Bronchial epithelial cell (primary cell): ENCODE measurements at places on chromosomes 6 and 20. TPM values are rescaled to one million over a fixed set of nuclear protein-coding genes. Genes with fewer than 3 reads are reported as not detected.

The KCNQ2 gene
- not detected in 2 replicates for total RNA-seq

The DUSP15 gene
- total RNA-seq: not detected in 2 replicates

DNA sequence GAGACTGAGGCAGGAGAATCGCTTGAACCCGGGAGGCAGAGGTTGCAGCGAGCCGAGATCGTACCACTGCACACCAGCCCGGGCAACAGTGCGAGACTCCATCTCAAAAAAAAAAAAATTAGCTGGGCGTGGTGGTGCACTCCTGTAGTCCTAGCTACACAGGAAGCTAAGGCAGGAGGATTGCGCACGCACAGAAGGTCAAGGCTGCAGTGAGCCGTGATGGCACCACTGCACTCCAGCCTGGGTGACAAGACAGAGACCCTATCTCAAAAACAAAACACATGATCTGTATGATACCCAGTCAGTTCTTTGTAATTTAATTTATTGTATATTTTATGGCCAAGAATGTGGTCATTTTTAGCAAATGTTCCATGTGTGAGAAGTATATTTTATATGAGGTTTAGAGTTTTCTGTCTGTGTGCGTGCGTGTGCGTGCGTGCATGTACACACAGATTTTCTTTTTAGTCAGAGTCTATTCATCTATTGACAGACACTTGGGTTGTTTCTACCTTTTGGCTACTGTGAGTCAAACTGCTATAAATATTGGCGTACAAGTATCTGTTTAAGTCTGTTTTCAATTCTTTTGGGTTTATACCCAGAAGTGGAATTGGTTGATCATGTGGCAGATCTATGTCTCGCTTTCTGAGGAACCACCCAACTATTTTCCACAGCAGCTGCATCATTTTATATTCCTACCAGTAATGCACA is 22.2 kb upstream of the MYL9 start:
- no peak for DNase-seq

GRCh38 chr6:2209226-2209809 is 36.1 kb downstream of the GMDS start:
- peak; percentile 69 for DNase-seq

GRCh38 chr6:56644366-56644765 is 1.7 kb upstream of the DST start:
- DNase-seq: no peak

DNA sequence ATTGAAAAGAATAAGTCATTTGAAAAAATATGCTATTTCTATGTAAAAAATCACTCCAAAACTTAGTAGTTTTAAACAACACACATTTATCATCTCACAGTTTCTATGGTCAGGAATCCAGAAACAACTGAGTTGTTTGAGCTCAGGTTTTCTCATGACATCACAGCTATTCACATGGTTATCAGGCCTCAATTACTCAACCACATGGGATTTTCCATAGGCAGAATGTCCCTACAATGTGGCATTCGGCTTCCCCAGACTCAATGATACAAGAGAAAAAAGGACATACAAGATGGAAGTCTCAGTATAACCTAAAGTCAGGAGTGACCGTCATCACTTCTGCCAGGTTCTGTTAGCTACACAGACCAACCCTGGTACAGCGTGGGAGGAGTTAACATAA is 3.4 kb upstream of the SLC35D3 start:
- no peak for DNase-seq

GRCh38 chr20:4050203-4050980 is 35.0 kb upstream of the RNF24 start:
- no peak for DNase-seq

DNA sequence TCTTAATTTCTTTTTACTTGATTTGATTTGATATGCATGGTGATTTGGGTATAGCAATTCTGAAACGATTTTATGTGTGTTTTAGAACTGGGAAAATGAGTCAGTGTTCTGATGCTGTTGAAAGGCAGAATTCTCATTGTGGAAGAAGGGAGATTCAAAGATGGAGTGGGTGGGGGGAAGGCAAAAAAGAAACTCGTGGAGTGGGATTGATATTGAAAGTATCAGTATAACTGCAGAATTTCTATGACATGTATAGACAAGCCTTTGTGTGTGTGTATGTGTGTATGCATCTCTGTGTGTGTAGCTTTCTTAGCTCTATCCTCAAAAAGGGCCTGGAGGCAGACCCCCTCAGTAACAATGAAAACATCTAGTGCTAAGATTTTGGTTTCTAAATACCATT is 184.3 kb upstream of the OLIG3 start:
- no peak for DNase-seq

- peak; percentile 67 for DNase-seq
Measured at GRCh38 chr6:25954756-25955155, 7.8 kb upstream of the TRIM38 start.
